Activated CD4-positive, alpha-beta T cell treated with anti-CD3 and anti-CD28 coated beads, Interleukin-2, amount 50 U/mL, for 24 hours (primary cell): ENCODE measurements at places on chromosomes 7 and 10.

- no peak for DNase-seq
Measured at GRCh38 chr7:118003476-118003875, 130.2 kb upstream of the CTTNBP2 start.

DNA sequence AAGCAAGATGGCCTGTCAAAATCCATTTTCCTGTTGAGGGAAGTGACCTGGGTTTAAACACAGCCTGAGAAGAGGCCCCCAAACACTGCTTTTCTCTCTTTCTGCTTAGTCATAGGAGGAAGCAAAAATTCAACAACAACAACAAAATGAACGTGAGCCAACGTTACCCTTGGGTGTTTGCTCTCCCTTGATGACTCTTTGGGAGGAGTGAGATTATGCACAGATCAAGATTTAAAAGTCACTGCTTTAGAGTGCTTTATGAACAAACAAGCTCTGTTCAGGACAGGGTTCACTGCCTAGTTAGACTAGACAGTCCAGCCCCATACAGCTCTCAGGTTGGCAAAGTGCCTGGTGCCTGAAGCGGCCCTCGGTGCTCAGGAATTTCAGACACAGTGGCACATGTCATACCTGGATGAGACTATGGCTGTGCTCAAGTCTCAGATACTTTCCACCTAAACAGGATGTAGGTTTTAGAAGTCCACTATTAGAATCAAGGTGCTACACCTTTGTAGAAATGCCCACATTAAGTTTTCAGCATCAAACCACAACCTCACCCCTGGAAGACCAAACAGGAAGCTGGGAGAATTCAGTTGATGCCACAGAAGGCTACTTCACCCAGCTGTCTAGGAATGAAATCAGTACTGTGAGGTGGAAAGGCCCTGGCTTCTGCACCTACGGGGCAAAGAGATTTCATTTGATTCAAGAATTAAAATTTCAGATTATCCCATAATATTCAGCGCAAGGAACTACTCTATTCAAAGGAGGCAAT is 38.7 kb downstream of the DENND11 start:
- no peak for DNase-seq

- DNase-seq, result no peak
Measured at GRCh38 chr10:115975506-115975905, 297.5 kb downstream of the GFRA1 start.

- no peak for DNase-seq
Measured at GRCh38 chr10:35946556-35946955, 304.5 kb upstream of the FZD8 start.

DNA sequence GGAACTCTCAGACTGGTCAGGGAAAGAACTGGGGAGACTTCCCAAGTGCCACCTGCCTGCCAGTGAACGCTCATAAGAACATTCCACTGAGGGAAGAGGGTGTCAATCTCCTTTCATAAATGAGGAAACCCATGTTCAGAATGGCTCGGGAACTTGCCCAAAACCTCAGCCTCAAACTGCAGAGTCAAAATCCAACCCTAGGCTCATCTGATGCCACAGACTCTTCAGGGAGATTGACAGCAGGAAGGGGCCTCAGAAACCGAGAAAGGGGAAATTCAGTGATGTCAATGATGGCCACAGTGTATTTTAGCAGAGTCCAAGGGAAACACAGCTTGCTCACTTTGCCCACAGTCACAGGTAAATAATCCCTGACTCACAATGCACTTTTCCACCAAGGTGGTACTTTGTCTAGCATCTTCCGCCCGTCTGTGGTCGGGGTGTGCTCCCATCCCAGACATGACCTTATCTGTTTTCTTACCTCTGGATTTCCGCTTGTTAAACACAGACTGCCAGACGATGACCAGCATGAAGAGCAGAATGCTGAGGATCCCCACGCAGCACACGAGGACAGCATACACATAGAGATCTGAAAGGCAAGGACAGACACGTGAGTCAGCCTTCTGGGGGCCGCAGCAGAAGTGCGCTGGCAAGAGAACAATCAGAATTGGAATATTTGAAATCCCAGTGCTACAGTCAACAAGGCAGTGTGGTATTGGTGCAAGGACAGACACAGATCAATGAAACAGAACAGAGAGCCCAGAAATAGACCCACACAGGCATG is 38.4 kb downstream of the VSTM4 start:
- DNase-seq, result no peak

DNA sequence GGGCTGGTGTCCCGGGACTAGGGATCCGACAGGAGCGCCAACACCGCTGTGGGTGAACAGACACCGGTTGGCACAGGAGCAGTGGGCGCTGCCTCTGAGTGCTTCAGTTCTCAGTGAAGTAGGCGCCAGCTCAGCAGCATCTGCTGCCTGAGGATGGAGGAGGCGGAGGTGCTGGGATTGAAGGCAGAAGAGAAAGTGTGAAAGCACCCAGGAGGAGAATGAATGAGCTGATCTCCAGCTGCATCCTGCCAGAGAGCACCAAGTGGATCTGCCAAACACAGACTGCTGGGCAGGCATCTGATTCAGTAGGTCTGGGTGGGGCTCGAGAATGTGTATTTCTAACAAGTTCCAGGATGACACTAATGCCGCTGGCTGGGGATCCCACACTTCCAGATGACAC is 74.5 kb downstream of the LANCL2 start:
- no peak for DNase-seq
